ENCODE measurements at places on chromosomes 3 and 15.

DNA sequence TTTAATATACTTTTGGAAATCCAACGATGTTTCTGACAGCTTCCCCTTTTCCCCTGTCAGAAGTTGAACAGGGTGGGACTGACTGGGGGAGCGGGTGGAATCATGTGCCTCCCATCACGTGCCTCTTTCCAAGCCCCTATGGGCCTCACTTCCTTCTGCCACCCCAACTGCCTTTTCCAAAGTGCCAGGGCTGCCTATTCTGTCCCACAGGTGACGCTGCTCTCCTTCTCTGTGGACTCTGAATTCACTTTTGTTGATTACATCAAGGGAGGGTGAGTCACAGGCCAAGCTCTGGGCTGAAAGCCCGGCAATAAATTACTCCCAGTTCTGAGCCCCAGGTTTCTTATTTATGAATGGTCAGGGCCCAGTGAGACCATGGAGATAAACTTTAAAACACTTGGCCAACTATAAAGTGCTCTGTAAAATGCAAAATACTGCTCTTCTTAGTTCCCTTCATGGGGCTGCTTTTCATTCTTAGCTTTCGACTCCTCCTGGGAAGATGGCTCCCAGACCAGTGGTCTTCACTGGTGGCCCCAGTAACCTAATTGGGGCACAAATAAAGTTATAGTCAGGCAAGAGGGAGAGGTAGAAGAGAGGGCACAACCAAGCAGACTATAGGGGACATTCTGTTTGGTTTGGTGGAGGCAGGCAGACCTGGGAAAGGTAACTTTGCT lies 12.3 kb downstream of the CPNE9 start:
- DNase-seq = peak; percentile 94

DNA sequence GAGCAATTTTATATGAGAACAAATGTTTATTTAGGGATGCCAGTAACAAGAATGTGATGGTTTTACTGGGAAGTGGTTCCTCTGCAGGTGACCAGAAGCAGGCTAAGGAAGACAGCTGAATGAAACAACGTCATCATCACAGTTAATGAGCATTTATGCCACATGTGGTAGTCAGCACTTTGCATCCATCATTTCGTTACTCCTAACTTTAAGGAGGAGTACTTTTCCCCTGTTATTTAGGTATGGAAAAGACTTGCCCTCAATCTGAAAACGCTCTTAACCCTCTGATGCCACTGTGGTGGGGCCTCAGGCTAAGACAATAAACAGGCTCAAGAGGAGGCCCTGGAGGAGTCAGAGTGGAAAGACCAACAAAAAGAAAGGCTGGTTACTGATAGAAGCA lies 31.2 kb downstream of the INTS14 start:
- DNase-seq = no peak

- no peak for DNase-seq
These were observed 27.4 kb downstream of the FOXL2NB start for GRCh38 chr3:138974462-138974861.

DNA sequence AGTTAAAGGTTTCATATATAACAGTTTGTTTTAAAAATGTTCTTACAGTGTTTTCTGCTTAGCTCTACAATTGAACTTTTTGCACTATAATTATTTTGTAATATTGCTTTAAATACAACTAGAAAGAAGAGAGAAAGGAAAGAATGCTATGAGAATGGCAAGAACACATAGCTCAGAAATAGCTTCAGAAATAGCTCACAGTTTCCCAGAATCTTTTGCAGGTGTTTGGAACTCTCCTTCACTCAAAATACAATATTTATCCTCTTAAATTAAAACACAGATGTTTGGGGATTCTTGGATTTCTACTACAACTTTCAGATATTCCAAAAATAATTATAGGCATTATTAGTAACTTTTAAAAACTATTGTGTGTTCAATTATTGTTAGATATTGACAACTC lies 658.0 kb upstream of the DPPA4 start:
- no peak for DNase-seq

DNA sequence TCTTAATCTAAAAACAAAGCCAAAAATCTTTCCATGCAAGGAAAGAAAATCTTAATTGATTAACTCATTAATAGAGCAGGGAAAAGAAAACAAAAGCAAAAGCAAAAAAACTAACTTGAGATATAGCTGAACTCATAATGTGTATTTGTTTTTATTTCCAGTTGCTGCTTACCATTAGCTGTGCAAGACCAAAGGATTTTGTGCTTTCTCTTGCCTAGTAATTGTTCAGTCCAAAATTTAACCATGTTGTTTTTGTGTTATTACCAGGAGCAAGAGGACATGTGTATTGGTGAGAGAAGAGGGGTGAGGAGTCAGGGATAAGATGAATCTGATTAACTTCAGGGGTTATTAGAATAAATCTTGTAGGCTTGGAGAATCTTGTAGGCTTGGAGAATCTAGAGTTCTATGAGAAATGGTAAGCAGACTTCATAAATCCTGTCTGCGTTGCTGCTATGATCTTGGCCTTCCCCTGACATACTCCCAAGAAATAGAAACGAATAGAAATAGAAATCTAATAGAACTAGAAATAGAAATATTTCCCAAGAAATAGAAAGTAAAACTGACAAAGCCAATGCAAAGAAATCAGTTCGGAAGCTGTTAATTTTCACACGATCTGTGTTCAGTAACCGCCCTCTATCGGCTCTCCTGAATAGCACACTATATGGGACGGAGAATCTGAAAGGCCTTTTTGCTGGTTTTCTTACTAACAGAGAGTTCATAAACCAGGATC lies 72.6 kb upstream of the TNFSF10 start:
- peak; percentile 95 for DNase-seq

GRCh38 chr3:152256851-152257562 lies 11.7 kb upstream of the MBNL1 start:
- no peak for DNase-seq

- DNase-seq = no peak
These were observed 120.3 kb downstream of the BDH1 start for GRCh38 chr3:197435426-197435825.

- no peak for DNase-seq
These were observed 159.7 kb upstream of the POU1F1 start for GRCh38 chr3:87435926-87436620.

GRCh38 chr3:50639055-50639494 lies 22.1 kb downstream of the MAPKAPK3 start:
- peak; percentile 13 for DNase-seq

DNA sequence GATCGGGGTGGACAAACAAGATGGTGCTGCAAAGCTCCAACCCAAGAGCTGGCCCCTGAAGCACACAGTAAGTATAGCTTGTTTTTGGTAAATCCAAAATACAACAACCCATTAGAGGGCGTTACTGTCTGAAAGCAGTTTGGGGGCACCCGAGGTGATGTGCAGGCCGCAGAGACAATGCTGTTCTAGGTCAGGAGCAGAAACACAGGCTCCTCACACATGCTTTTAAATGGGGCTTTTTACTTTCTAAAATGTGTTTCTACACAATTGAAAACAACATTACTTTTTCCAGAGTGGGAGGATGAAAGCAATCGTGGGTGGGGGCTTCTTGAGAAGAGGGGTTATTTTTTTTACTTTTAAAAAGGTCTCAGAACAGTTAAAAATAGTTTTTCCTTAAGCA lies 1029.3 kb upstream of the CFAP20DC start:
- no peak for DNase-seq

GRCh38 chr3:177529071-177529550 lies 331.8 kb upstream of the TBL1XR1 start:
- no peak for DNase-seq

DNA sequence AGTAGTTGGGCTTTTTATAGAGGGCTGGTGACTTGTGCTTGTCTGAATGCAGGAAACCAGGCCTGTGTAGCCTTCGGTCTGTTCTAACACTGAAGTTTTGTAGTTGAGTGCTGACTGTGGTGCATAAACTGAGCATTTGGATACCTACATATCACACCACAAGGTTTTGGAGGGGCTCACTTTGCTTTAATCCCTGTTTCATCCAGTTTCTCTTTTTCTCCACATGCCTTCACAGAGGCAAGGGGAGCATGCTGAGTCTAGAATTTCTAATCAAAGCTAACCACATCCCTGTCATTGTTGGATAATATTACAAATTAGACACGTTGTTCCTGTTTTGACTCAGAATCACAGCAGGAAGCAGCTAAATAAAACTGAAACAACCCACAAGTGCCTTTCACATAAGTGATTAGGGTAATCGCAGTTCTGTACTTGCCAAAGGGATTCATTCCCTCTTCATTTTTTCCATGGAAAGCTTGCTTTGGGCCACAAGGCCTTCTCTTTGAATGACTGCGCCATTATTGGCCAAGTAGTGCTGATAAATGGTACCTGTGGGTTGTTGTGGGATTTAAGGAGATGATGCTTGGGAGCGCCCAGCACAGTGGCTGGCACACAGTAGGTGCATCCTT lies 48.9 kb downstream of the TGFBR2 start:
- peak; percentile 92 for DNase-seq

- DNase-seq = no peak
These were observed 45.1 kb downstream of the TNIK start for GRCh38 chr3:171415070-171415469.

DNA sequence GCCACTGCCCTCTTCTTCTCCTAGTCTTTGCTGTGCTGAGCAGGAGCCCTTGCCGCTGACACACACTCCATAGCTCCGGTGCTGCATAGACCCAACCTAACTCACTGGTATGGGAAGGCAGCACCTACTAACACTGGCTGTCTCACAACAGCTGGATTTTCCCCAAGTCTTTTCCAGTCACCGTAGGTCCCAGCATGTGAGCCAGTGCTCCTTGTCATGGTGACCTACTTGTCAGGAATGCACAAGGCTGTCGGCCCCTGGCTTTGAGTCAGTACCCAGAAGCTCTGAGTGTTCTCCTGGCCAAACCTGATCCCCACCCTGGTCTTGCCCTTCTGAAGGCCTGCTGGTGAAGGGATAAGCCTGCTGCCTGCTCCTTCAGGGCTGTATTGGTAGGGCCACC lies 25.7 kb downstream of the AMOTL2 start:
- no peak for DNase-seq

GRCh38 chr3:159859836-159860235 lies 128.8 kb upstream of the IL12A start:
- no peak for DNase-seq

DNA sequence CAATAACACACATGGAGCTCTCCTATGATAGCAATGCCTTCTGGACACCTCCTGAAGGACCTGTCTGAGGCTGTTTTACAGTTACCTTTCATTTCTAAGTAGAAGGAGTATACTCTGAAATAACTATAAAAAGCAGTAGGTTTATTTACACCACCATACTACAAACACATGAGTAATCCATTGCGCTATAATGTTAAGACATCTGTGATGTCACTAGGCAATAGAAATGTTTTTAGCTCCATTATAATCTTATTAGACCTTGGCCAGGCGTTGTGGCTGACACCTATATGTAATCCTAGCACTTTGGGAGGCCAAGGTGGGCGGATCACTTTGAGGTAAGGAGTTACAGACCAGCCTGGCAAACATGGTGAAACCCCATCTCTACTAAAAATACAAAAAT lies 24.7 kb downstream of the PXK start:
- DNase-seq = no peak

- DNase-seq = peak; percentile 66
These were observed 4.7 kb upstream of the GOLGA8B start for GRCh38 chr15:34588046-34588674.

DNA sequence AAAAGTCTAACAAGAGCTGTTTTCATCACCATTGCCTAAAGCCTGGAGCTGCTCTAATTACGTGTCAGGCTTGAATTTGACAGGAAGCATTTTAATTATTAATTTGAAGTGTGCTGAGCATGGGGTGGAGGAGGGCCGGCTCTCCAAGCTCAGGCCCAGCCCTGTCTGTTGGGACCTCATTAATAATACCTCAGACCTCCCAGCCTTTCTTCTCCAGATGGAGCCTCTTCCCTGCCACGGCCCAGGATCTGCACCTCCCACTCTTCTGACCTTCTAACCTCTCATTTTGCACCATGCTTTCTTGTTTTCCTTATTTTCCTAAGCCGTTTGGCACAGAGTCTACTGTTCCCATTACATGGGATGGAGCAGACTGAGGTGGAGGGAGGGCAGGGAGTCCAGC lies 30.0 kb downstream of the INSYN1 start:
- DNase-seq = no peak

- DNase-seq = no peak
These were observed 412.9 kb downstream of the VGLL3 start for GRCh38 chr3:86578071-86578470.

DNA sequence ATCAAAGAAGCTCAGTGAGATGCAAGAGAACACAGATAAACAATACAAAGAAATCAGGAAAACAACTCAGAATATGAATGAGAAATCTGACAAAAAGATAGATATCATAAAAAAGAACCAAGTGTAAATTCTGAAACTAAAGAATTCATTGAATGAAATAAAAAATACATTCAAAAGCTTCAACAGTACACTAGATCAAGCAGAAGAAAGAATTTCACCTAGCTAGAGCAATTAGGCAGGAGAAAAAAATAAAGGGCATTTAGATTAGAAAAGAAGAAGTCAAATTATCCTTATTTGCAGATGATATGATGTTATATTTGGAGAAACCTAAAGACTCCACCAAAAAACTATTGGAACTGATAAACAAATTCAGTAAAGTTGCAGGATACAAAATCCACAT lies 19.4 kb upstream of the CX3CR1 start:
- DNase-seq = no peak

DNA sequence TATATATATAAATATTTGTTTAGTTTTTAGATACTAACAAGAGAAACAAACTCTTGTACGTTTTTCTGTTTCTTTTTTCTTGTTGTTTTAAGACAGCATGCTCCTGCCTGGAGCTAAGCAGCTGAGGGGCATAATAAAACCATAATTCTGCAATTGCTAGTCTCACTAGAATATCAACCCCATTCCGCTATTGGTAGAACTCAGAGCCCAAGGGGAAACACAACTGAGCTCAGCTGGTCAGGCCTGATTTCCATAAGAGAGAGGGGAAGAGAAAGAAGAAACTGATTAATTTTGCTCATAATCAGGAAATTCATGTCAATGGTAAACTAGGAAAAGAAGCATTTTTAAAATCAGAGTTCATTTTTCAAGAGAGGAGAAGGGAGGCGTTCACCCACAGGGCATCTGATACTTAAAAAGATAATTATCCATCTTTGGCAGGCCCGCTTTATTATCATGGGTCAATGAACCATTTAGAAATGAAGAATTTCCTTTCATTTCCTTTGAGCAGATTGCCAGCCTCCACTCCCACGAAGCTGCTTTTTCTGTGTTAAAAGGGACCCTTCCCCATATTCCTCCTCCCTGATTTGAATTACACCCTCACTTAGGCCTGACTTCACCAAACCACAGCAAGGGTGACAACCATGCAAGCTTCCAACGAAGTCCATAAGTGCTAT lies 965.3 kb upstream of the CFAP20DC start:
- no peak for DNase-seq

DNA sequence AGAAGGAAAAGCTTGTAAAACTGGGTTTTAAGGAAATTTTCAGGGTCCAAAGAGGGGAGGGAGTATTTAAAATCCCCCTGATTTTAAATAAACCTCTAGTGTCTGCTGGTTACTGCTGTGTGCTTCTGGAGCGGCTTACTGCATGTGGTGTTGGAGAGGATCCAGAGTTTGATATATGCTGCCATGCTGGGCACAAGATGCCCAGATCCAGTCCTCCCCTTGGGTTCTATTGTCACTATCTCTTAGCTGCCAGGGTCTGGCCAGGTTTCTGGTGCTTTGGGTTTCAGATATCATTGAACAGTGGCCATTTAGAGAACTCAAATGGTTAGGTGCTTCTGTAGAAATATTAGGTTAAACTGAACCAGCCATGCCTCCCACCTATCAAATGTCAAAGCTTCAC lies 27.5 kb downstream of the MINAR1 start:
- no peak for DNase-seq
